ENCODE measurements at places on chromosomes 4 and X. TPM values are rescaled to one million over a fixed set of nuclear protein-coding genes. Genes with fewer than 3 reads are reported as not detected.

Gene CCSER1
- 2.2 TPM for total RNA-seq

Gene ATP10D
- total RNA-seq, result 75.8 TPM

Gene FAM9B
- total RNA-seq, result not detected

Gene EXOC1L
- not detected for total RNA-seq

Gene CSAG3
- 6.6 TPM for total RNA-seq

Gene TEX13D
- not detected for total RNA-seq

Gene FAM133A
- 0.18 TPM for total RNA-seq

Gene CCNB3
- total RNA-seq, result 0.29 TPM

Gene GPR119
- not detected for total RNA-seq

Gene NEIL3
- 0.91 TPM for total RNA-seq

DNA sequence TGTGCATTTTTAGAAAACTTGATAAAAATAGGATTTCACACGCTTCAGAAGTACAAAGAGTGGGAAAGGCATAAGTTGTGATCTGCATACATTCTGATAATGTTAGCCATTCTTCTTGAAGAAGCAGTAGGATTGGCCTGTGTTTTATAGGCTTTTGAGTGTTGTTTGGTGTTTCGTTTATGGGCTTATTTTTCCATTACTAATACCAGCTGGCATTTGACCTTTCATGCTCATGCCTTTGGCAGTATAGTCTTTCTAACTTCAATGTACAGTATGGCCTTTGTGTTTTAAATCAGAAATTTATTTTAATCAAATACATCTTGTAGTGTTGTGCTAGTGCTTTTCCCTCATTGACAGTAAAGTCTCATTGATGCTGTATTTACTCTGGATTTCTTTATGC, 51.5 kb upstream of the SLC4A4 start:
- H3K27ac ChIP-seq, result no peak overlapping the region
- no peak for DNase-seq
- peaks cover 5% of the 10 kb centered on the region for H3K4me1 ChIP-seq
- no peak overlapping the region for H3K4me3 ChIP-seq

- DNase-seq, result no peak
- no peak overlapping the region for H3K4me3 ChIP-seq
These were observed 246.2 kb downstream of the ASMT start for GRCh38 chrX:1860936-1861594.

DNA sequence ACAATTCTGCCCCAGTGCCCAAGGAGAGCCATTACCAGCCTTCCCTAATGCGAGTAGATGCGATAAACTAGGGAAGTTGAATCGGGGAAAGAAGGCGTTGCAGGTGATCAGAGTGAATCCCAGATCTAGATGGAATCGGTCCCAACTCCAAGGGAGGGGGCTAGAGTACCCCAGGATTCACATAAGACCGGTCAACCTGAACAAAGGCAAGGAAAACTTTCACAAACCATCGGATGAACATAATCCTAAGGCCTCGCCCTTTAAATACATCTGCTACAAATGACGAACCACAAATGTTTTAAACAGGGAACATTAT, 11.2 kb upstream of the ZCCHC13 start:
- H3K4me3 ChIP-seq, result peak overlapping the region; percentile 86
- no peak for DNase-seq
- H3K27ac ChIP-seq, result peak overlapping the region; percentile 52
- H3K36me3 ChIP-seq, result peaks cover 3% of the 10 kb centered on the region
- no peaks in the 10 kb centered on the region for H3K4me1 ChIP-seq

DNA sequence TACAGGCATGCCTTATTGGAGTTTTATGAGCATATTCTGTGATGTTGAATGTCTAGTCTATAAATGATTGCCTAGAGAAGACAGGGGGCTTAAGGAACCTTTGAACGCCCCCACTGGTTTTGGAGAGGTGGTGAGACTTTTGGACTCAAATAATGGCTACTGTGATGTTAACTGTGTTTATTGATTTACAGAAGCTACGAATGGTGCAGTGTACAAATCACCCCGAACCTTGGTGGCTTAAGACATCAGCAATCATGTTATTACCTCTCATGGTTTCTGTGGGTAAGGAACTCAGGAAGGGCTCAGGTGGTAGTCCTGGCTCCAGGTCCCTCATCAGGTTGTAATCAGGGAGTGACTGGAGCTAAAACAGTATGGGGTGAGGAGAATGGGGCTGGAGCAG, 33.3 kb upstream of the APLN start:
- H3K27me3 ChIP-seq, result no peaks in the 10 kb centered on the region
- H3K4me3 ChIP-seq, result no peak overlapping the region
- no peak for DNase-seq
- H3K27ac ChIP-seq, result no peak overlapping the region

- no peak for DNase-seq
- H3K27ac ChIP-seq, result no peak overlapping the region
- H3K4me3 ChIP-seq, result peak overlapping the region; percentile 66
- no peaks in the 10 kb centered on the region for H3K36me3 ChIP-seq
These were observed 860 bp upstream of the RPS6KA3 start for GRCh38 chrX:20267607-20267930.

DNA sequence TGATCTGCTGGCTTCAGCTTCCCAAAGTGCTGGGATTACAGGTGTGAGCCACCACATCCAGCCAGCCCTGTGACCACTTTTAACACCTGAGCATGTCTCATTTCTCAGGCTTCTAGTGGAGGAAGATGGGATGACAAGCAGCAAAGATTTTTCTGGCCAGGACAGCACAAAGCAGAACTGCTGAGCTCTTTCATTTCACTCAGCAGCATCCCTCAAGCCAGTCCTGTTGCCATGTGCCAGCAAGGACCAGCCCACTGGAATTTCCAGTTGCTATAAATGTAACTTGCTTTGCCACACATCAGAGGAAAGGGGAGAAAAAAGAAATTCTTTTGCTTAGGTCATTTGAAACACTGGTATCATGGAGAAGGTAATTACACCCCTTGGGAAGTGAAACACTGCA, 75.9 kb downstream of the SLC9A7 start:
- H3K27me3 ChIP-seq, result no peaks in the 10 kb centered on the region
- no peaks in the 10 kb centered on the region for H3K4me1 ChIP-seq
- no peaks in the 10 kb centered on the region for H3K36me3 ChIP-seq

- H3K4me1 ChIP-seq, result no peaks in the 10 kb centered on the region
- H3K27me3 ChIP-seq, result no peaks in the 10 kb centered on the region
- H3K36me3 ChIP-seq, result no peaks in the 10 kb centered on the region
- peak; percentile 57 for DNase-seq
- H3K4me3 ChIP-seq, result no peak overlapping the region
- H3K27ac ChIP-seq, result no peak overlapping the region
These were observed 166.9 kb upstream of the PCDH10 start for GRCh38 chr4:132982151-132982550.

GRCh38 chrX:101682723-101683122, 23.1 kb upstream of the ARMCX2 start:
- no peaks in the 10 kb centered on the region for H3K27me3 ChIP-seq
- H3K4me3 ChIP-seq, result no peak overlapping the region
- H3K4me1 ChIP-seq, result peaks cover 13% of the 10 kb centered on the region

GRCh38 chr4:168218645-168219044, 99.9 kb downstream of the DDX60 start:
- H3K27ac ChIP-seq, result peak overlapping the region; percentile 70
- H3K4me1 ChIP-seq, result peaks cover 29% of the 10 kb centered on the region
- peak; percentile 95 for DNase-seq
- no peak overlapping the region for H3K4me3 ChIP-seq
- no peaks in the 10 kb centered on the region for H3K36me3 ChIP-seq
